GF-D8 (cell line): ENCODE measurements at places on chromosomes 2 and 18.

DNA sequence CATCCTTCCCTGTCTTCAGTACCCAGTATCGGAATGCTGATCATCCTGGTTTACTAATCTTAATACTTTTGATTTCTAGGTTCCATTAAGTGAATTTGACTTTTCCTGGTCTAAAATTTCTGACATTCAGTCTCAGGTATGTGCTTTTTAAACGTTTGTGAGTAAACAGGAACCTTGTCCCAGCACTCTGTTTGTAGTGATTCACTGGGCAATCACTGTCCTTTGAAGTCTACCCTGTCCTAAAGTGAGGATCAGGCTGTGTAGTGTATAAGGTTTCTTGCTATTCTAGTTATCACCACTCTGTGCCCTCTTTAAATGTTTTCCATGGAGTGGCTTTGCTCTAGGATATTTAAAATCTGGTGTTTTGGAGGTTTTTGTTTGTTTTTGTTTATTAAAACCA is 14.4 kb downstream of the DDX18 start:
- no peak for DNase-seq

- no peak for DNase-seq
Observed at GRCh38 chr2:157459486-157459885, 15.6 kb upstream of the CYTIP start.

GRCh38 chr2:18282026-18282425 is 278.4 kb downstream of the RDH14 start:
- DNase-seq, result no peak

GRCh38 chr2:217279556-217279955 is 419.7 kb upstream of the TNP1 start:
- no peak for DNase-seq

GRCh38 chr2:162938387-162938786 is 99.8 kb upstream of the KCNH7 start:
- no peak for DNase-seq

- no peak for DNase-seq
Observed at GRCh38 chr2:176317623-176318065, 48.4 kb downstream of the MTX2 start.

DNA sequence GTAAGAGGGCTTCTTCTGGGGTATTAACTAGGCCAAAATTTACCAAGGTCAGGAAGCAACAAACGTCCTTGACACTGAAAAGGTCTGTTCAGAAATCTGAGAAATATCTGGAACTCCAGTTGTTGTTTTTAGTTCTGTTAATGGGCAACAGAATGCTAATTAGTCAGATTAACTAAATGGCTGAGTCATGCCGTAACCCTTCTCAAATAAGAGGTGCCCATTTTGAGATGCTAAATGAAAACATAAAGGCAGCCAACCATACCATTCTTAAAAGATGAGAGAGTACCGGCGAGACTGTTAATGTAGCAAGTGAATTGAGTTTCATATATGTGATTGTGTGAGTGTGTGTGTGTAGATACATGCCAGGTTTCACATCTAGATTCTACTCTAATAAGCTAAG is 147.9 kb upstream of the GAREM1 start:
- no peak for DNase-seq

DNA sequence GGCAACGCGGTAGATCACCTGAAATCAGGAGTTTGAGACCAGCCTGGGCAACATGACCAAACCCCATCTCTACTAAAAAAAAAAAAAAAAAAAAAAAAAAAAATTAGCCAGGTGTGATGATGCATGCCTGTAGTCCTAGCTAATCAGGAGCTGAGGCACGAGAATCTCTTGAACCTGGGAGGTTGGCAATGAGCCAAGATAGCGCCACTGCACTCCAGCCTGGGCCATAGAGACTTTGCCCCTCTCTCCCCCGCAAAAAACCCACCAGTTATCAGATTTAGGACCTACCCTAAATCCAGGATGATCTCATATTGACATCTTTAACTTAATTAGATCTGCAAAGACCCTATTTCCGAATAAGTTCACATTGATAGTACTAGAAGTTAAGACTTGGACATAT is 29.2 kb upstream of the LDAH start:
- no peak for DNase-seq

- DNase-seq, result peak; percentile 88
Observed at GRCh38 chr2:172496160-172496608, 59.7 kb upstream of the PDK1 start.

- no peak for DNase-seq
Observed at GRCh38 chr18:37493352-37493935, 72.2 kb downstream of the CELF4 start.

- no peak for DNase-seq
Observed at GRCh38 chr18:22106536-22107292, 62.7 kb upstream of the GATA6 start.

DNA sequence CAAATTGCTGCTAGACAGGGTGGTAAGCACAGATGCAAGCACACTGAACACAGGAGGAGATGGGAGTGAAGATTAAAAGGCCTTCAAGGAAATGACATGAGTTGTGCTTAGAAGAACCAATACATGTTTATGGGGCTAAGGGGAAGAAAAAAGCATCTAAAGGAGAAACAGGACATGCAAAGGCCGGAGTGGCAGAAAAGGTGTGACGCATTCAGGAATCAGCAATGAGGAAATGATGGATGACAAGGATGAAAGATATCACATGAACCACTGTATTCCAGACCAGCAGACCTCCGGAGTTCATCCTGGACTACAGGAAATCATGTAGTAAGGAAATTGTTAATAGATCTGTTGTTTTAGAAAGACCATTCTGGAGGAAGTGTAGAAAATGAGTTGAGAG is 42.8 kb downstream of the PPP4R1 start:
- DNase-seq, result no peak

DNA sequence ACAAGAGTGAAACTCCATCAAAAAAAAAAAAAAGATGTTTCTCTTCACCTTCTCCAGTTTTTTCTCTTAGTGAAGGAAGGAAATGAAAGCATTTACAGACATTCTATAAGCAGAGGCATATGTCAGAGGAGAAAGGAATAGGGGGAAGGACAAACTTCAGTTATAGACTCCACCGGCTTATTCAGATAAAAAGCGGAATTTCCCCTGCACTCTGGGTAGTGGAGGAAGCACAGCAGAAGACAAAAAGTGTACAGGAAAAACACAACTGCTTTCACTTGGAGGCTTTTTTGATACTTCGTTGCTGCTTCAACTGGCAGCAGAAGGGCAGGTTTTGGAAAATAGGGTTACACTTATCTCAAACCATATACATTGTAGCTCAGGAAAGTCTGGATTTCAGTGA is 3.2 kb upstream of the MGAT4A start:
- DNase-seq, result no peak

GRCh38 chr2:22867973-22868372 is 517.0 kb upstream of the KLHL29 start:
- no peak for DNase-seq

DNA sequence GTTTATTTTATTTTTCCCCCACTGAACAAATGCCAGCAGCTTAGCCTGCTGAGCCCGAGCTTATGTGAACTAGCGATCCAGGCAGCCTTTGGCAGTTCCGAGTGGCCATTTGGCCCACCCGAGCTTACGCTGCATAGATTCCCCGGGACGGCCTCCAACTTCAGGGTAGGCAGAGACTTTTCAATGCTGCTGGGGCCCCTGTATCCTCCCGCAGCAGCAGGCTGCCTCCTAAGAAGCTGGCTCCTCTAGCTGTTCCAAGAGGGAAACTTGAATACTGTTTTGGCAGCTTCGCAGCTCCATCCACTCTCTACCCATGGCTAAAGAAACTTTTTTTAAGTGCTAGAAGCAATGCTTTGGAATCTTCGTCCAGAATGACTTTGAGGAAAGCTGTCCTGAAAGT is 295.2 kb downstream of the SS18 start:
- DNase-seq, result no peak
